Fibroblast of upper back skin (primary cell): ENCODE measurements at places on chromosomes 6 and 20.
A peak's percentile ranks its signal among the peaks of the same experiment; 100 is the strongest.

- DNase-seq: no peak
Measured at GRCh38 chr20:24698189-24698588, 228.8 kb downstream of the SYNDIG1 start.

- DNase-seq: no peak
Measured at GRCh38 chr6:21999741-22000140, 297.1 kb downstream of the PRL start.

- no peak for DNase-seq
Measured at GRCh38 chr20:19644085-19644484, 114.0 kb upstream of the RIN2 start.

DNA sequence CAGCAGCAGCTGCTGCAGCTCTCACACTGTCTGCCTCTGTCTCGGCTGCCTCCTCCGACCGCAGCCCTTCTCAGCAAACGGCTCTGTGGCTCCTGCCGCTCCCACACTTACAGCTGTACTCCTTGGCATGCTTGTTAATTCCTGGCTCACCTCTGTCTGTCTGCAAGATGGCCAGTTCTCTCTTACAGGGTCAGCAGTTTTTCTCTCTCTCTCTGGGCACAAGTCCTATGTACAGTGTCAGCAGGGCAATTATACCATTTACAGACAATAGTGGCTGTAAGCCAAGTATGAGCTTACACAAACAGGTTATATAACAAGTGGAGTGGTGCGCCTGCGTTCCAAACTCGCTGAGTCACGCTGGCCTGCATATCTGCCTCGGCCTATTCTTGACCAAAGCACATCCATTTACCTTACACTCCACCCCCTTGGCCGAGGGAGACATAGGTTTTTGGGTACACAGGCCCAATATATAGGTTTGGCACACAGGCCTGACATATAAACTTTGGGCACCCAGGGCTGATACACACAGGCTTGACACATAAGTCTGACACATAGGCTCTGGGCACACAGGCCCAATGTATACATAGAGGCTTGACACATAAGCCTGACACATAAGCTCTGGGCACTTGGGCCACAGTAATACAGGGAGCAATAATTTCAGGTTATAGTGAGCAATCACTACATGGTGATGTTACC is 4.4 kb downstream of the ZKSCAN3 start:
- no peak for DNase-seq

- DNase-seq: peak; percentile 89
Measured at GRCh38 chr20:45088247-45088646, 12.7 kb downstream of the KCNS1 start.

DNA sequence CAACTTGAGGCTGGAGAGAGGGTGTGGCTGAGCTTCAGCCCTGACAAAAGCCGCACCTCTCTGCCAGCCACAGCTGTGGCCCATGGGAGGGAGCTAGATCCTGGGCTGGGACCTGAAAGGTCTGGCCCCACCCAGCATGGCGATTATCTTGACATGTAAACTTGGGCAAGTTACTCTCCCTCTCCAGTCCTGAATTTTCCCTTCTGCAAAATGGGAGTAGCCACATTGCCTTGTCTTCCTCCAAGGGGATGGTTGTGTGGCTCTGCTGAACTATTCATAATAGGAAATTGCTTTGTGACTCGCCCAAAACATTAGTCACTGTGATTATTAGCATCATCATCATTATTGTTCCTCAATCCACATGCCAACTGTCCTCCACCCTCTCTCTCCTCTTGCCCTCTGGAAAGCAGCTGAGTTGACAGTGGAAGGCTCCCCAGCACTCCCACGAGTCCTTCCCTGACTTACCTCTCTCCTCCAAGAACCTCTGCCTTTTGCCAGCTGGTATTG is 23.0 kb upstream of the RBPJL start:
- DNase-seq: no peak

DNA sequence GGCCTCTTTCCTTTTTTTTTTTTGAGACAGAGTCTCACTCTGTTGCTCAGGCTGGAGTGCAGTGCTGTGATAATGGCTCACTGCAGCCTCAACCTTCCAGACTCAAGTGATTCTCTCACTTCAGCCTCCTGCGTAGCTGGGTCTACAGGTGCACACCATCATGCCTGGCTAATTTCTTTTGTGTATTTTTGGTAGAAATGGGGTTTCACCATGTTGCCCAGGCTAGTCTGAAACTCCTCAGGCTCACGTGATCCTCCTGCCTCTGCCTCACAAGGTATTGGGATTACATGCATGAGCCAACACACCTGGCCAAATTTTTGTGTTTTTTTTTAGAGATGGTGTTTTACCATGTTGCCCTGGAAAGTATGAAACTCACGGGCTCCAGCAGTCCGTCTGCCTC is 29.3 kb downstream of the SRC start:
- no peak for DNase-seq

DNA sequence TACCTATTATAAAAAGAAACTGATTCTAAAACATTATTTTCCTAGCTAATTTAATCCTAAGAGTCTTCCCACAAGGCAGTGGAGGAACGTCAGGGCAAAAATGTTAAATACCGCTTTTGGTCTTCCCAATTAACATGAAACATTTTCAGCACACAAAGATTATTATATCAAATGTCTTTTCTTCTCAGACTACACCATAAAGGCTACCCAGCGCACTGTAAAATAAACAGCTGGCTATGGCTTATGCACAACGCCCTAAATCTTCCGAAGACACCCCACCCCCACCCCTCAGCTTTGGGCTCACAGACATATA is 1.0 kb downstream of the NUDT3 start:
- DNase-seq: no peak

DNA sequence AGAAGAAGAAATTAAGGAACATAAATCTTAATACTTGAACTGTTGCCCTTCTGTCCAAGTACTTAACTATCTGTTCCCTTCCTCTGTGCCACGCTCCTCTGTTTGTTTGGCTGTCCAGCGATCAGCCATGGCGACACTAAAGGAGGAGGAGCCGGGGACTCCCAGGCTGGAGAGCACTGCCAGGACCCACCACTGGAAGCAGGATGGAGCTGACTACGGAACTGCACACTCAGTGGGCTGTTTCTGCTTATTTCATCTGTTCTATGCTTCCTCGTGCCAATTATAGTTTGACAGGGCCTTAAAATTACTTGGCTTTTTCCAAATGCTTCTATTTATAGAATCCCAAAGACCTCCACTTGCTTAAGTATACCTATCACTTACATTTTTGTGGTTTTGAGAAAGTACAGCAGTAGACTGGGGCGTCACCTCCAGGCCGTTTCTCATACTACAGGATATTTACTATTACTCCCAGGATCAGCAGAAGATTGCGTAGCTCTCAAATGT is 17.1 kb downstream of the IRF4 start:
- peak; percentile 52 for DNase-seq

- peak; percentile 73 for DNase-seq
Measured at GRCh38 chr6:150932996-150933395, 67.5 kb downstream of the MTHFD1L start.
